ENCODE measurements at places on chromosomes 3 and 15.

GRCh38 chr3:28301688-28302087 is 46.8 kb upstream of the ZCWPW2 start:
- DNase-seq = no peak

DNA sequence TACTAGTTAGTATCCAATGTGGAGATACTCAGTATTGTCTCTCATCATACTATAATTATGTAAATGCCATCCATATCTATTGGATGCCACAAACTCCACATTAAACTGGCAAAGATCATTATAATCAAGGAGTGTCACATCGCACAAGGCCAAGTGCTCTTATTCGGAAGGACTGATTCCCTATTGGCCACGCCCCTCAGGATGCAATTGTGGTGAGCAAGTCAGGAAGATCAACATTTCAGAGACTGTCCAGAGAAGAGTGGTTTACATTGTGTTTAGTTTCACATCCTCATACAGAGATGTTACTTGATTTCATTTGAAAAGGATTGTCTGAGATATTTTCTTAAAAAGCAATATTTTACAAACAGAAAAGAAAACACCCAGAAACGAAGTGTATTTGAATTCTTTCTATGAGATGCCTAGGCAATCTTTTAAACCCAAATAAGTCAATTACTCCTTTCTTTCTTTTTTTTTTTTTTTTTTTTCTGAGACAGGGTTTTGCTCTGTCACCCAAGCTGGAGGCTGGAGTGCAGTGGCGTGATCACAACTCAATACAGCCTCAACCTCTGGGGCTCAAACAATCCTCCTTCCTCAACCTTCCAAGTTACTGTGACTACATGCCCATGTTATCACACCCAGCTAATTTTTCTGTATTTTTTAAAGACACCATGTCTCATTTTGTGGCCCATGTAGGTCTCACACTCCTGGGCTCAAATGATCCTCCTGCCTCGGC is 369.1 kb downstream of the RBMS3 start:
- no peak for DNase-seq

- DNase-seq = peak; percentile 41
Observed at GRCh38 chr3:50345586-50346234, at the start of gene ZMYND10. ZMYND10 (minus strand) TSS chr3:50345732; CDS start chr3:50345579, 153 bp downstream.

DNA sequence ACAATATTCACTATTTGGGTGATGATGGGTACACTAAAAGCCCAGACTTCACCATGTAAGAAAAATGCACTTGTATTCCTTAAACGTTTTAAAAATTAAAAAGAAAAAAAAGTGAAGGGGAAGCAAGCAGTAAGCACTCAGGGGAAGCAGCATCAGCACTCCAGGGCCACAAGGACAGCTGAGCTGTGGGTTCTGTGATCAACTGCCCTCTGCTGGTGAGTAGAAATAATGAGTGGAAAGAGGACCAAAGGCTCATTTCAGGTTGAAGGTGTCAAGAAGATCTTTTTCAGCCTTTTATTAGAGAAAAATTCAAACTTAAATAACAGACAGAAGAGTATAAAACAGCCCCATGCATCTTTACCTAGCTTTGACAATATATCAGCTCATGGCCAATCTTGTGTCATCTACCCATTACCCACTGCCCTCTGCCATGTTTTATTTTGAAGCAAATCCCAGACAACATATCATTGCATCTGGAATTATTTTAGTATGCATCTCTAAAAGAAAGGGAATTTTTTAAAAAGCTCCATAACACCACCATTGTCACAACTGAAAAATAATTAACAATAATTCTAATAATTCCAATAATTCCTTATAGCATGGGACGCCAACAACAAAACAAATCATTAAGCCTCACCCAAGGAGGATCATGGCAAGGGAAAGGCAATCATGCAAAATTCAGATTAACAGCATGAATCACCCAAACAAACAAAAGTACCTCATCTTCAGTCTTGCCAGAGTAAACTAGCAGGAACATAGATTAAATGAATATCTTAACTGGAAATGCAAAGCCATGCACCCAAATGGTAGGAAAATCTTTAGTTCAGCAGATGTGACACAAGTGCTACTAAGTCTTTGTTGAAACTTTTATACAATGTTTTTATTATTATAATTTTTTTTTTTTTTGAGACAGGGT is 42.5 kb downstream of the TAMM41 start:
- no peak for DNase-seq

- DNase-seq = no peak
Observed at GRCh38 chr3:128277378-128278069, 124.2 kb downstream of the EEFSEC start.

DNA sequence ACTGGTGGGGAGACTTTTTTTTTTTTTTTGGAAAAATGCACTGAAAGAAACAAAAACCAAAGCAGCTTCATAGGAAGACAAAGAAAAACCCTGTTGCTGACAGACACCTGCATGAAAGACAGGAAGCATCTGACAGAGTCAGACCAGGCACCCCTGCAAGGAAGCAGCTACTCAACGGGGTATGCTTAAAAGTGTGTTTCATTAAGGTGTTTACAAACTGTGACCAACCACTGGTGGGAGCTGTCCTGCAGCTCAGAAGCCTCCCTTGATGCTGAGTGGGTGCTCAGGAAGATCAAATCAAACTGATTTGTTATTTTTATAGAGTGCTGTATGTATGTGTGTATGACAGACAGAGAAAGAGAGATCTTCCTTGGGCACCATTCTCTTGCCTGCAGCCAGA is 34.7 kb upstream of the AGBL1 start:
- no peak for DNase-seq

All from activated naive CD4-positive, alpha-beta T cell (primary cell).